ENCODE measurements at places on chromosomes 7 and 10.

- DNase-seq, result no peak
Observed at GRCh38 chr7:98200364-98200763, 10.9 kb upstream of the BHLHA15 start.

DNA sequence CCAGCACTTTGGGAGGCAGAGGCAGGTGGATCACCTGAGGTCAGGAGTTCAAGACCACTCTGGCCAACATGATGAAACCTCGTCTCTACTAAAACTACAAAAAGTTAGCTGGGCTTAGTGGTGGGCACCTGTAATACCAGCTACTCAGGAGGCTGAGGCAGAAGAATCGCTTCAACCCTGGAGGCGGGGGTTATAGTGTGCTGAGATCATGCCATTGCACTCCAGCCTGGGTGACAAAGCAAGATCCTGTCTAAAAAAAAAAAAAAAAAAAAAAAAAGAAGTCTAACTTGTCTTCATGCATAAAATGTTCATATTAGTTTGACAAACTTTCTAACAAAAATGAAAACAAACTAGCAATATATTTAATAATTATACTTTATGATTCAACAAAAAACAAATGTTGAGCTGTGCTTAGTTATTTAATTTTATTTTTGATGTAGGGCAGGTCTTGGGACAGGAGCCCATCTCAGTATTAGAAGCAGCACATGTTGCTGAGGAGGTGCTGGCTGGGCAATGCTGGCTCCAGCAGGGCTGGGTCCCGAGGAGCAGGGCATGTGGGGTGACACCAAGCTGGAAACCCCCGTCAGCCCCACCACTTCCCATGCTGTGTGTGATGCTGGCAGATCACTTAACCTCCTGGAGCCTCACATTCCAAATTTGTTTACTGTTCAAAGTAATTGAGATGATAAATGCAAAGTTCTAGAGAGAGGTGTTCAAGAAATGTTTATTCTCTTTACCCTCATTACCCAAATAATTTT is 335.3 kb upstream of the KLF6 start:
- no peak for DNase-seq

GRCh38 chr10:107280293-107280692 is 115.8 kb upstream of the SORCS1 start:
- DNase-seq, result no peak

- DNase-seq, result no peak
Observed at GRCh38 chr7:44775383-44776107, 20.9 kb upstream of the PPIA start.

DNA sequence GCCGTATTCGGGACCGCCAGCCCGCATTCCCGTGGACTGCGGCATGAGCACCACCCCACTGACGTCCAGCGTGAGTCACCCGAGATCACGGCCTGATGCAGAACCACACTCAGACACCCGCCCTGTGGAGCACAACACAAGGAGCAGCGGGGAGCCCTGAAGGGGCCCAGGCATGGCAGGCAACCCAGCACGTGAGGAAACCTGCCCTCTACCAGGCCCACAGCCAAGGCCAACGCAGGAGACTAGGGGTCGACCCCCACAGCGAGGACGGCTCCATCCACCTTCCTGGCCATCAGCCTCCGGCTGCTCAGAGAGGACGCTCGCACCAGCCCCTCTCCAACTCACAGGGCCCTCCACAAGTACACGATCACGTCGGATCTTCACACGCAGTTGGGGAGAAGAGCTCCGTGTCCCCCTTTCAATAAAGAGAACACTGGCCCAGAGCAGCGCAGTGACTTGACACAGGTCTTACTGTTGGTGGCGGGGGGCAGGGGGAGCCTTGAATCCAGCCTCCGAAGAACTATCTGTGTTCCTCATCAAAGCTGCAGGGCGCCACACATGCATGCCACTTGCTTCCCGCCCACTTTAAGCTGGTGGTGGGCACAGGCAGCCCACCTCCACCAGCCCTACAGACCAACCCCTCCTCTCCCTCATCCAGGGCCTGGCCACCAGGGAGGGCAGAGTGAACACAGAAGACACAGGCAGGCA is 22.0 kb downstream of the MAD1L1 start:
- no peak for DNase-seq

DNA sequence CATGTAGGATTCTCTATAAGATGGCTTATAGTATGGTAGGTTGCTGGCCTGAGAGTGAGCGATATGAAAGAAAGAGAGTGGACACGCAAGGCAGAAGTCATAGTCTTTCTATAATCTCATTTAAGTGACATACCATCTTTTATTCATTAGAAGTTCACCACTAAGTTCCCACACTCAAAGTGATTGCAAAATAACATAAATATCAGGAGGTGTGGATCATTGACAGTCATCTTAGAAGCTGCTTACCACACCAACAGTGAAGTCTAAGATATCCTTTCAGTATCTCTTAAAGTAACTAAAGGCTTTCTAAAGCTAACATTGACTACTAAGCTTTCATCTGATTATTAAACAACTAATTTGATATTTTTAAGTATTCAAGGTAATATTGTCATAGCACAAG is 36.9 kb upstream of the GNAI1 start:
- DNase-seq, result no peak

DNA sequence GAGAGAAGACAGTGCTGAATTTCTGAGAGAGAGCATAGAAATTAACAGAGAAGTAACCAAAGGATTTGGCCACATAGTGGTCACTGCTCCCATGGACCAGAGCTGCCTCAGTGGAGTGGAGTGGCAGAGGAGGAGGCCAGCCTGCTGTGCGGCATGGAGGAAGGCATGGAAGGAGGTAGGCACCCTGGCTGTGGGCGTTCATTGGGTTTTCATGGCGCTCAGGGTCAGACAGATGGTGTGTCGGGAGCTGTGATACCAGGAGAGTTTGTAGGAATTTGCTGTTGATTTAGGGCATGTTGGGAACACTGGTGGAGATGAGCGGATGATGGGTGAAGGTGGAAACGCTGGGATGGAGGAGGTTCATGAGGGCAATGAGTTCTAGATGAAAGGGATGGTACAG is 78.9 kb upstream of the INSYN2A start:
- DNase-seq, result no peak

DNA sequence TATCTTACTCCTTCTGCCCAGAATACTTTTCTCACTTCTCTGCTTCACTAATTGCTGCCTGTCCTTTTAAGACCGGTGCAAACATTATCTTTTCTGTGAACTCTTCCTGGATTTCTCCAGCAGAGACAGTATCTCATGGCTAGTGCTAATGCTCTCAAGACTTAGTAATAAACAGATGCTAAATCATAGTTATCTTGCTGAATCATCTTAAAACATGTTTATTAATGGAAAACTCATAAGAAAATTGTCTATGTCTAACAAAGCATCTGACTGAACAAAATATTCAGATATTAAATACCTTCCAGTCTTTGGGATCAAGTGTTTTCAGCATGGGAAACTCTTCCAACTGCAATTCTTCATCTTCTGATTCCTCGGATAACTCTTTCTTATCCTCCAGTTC is 3.1 kb downstream of the DNAJC2 start:
- no peak for DNase-seq

GRCh38 chr7:98509836-98510235 is 107.2 kb upstream of the NPTX2 start:
- DNase-seq, result no peak

GRCh38 chr10:60466267-60467201 is 76.9 kb upstream of the ANK3 start:
- no peak for DNase-seq

GRCh38 chr10:113291413-113291812 is 261.4 kb upstream of the HABP2 start:
- DNase-seq, result no peak

- no peak for DNase-seq
Observed at GRCh38 chr7:31744294-31744874, 57.4 kb downstream of the PPP1R17 start.

DNA sequence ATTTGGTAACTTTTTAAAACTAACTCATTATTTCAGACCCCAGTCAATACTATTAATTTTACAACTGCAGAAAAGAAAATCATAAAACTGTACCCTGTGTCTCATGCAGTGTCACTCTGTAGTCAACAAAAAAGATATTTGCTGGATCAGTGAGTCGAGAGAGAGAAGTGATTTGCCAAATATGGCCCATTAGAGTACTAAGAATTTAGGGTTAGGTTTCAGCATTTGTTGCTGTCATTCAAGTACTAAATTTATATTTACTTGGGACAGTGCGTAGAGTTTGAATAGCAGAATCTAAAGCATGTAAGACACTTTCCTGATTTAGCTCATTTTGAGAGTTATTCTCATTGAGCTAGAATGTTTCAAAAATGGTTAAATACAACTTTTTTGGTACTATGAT is 38.9 kb downstream of the CACNA2D1 start:
- DNase-seq, result no peak

- no peak for DNase-seq
Observed at GRCh38 chr10:112249722-112250121, 33.5 kb upstream of the TECTB start.

GRCh38 chr10:88012641-88013040 is 149.2 kb downstream of the PTEN start:
- no peak for DNase-seq

DNA sequence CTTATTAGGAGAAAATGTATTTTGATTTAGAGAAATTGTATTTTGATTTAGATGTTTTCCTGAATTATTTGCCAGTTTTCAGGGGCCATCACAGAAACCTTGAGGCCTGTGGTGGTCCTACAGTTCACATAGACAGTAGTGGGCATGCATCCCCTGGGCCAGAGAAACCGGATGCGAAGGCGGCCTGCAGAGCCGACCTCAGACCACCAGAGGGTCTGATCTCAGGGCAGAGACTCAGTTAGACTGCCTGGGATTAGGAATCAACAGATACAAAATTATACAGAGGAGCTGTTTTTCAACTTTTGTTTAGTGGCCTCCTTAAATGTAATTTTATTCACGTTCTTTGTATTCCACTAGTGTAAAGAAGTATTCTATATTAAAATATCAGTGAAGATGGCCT is 158.4 kb downstream of the PAXIP1 start:
- no peak for DNase-seq

All from esophagus squamous epithelium (tissue), 5 donors.